ENCODE measurements at places on chromosomes 2 and 18.

GRCh38 chr18:51390702-51391101 is 193.2 kb upstream of the MEX3C start:
- no peak for DNase-seq

DNA sequence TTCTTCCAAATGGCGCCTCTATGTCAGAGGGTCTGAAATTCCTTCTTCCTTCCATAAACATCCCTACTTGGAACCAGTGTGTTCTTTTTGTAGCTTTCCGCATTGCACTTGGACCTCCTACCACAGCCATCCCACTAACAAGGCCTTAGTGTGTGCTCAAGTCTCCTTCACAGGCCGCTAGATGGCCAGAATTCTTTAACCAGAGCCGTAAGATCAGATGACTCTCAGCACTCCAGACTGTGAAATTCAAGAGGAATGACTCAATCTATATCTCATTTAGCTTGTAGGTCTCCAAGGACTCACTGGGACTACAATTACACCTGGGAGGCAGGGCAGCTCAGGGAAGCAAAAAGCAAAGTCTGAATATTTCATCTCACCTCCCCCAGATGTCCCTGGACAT is 298.9 kb downstream of the EIPR1 start:
- no peak for DNase-seq

GRCh38 chr2:201452922-201453643 is 1.5 kb downstream of the STRADB start:
- no peak for DNase-seq

GRCh38 chr2:148021886-148022285 is 995 bp downstream of the MBD5 start:
- no peak for DNase-seq

DNA sequence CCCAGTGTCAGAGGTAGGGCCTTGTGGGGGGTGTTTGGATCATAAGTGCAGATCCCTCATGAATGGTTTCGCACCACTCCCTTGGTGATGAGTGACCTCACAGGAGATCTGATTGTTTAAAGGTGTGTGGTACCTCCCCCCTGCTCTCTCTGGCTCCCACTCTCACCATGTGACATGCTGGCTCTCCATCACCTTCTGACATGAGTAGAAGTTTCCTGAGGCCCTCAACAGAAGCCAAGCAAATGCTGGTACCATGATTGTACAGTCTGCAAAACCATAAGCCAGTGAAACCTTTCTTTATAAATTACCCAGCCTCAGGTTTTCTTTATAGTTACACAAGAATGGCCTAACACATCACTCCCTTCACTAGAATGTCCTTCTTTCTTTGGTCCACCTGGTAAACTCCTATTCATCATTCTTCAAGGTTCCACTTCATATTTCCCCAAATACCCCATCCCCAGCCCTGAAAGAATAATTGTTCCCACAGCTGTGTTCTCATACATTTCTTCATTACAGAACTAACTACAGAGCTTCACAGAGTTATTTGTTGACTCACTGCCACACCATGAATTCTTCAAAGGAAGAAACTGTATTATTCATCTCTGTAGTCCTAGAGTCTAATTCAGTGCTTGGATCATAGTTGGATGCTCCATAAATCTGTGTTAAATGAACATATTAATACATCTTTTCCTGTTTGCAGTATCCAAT is 81.2 kb upstream of the STK17B start:
- no peak for DNase-seq

DNA sequence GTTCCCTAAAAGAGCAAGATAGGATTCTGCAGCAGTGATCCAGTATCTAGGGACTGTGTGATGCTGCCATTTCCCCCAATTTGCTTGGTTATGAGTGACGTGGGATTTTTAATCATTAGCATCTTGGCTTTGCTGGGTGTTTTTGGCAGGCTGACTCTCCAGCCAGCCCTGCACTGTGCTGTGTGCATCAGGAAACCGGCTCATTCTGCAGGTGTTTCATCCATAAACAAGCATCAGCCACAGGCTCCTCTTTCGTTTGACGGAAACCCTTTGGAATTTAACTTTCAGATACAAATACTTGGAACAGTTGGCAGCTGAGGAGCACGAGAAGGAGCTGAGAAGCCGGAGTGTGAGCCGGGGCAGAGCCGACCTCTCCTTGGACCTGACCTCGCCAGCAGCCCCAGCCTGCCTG is 135.9 kb downstream of the TPGS2 start:
- no peak for DNase-seq

- no peak for DNase-seq
These were observed 107.6 kb upstream of the MSH6 start for GRCh38 chr2:47675196-47675825.

- DNase-seq = no peak
These were observed 37.6 kb downstream of the RND3 start for GRCh38 chr2:150449856-150450255.

GRCh38 chr2:53467467-53468180 is 300.0 kb upstream of the CHAC2 start:
- no peak for DNase-seq

DNA sequence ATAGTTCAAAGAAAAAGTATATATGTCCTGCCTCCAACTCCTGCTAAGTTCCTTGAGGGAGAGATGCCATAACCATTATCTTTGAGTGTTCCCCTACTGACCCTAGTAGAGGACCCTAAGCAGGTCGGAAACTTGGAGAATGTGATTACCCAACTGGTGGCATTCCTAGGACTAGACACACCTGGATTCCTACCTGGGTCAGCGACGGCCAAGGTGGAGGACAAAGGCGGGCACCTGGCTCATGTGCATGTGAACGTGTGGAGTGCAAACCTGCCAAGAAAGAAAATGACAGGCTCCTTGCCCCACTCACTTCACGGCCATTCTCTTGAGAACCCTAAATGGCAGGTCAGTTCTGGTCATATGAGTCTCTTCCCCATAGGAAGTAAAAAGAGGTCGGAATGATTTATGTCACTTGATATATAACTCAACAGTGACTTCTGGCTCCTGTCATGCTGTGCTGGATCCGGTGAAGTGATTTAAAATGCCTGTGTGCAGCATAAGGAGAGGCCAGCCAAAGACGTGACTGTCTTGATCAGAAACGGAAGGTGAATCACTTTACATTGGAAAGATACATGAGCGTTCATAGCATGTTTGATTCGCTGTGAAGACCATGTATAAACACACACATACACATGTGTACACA is 371.6 kb downstream of the EIPR1 start:
- DNase-seq = no peak

GRCh38 chr2:211898702-211899101 is 639.9 kb downstream of the ERBB4 start:
- no peak for DNase-seq

GRCh38 chr2:36389091-36389564 is 33.5 kb downstream of the CRIM1 start:
- no peak for DNase-seq

DNA sequence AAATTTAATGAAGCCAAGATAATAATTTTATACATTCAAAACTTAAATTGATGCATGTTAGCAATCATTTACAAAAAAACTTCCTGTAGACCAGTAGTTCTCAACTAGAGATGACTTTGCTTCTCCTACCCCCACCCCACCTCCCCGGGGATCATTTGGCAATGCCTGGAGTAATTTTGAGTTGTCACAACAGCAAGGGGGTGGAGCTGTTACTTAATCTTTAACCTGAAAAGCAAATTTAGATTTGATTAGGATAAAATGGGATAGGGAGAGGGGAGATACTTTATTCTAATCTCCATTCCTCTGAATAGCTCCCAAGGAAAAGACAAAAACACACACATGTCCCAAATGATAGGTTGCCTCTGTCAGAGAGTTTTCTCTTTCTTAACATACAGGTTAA is 4.2 kb downstream of the SLC40A1 start:
- DNase-seq = no peak

- DNase-seq = no peak
These were observed 288.4 kb downstream of the SOX11 start for GRCh38 chr2:5980450-5981190.

GRCh38 chr2:175156534-175156933 is 11.5 kb downstream of the ATF2 start:
- DNase-seq = no peak

GRCh38 chr18:32262092-32262491 is 72.3 kb downstream of the MEP1B start:
- DNase-seq = no peak

DNA sequence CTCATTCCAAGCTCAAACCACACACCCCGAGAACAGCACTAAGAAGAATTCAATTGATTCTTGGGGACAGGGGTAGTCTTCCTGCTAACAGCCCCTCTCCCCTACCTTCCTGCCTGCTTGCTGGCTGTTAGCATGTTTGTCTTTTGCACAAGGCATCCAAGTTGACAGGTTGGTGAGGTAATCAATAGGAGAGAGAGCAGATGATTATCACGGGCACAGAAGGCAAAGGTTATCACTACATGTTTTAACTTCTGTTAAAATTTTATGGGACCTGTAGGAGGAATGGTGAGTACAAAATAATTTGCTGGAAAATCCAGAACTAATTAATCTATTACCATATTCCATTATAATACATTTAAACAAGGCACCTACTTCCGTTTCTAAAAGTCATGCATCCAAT is 442.1 kb upstream of the TCF4 start:
- no peak for DNase-seq

DNA sequence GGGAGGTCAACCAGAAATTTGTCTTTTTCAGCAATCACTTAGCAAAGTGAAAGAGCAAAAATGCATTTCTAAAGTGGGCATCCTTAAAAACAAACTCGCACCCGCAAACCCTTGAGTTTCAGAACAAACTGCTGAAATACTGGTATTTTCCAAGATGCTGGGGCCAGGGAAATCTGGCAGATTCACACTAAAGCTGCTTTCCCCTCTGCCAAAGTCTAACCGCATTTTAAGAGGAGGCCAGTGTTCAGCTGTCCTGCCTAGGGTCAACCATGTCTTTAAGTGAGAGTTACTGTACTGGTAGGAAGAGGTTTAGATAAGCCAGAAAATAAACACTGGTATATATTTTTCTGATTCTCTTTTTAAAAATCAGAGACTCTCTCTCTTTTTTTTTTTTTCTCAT is 55.9 kb downstream of the ACVR1 start:
- DNase-seq = no peak

GRCh38 chr18:66138642-66139041 is 387.8 kb downstream of the CDH7 start:
- DNase-seq = no peak

DNA sequence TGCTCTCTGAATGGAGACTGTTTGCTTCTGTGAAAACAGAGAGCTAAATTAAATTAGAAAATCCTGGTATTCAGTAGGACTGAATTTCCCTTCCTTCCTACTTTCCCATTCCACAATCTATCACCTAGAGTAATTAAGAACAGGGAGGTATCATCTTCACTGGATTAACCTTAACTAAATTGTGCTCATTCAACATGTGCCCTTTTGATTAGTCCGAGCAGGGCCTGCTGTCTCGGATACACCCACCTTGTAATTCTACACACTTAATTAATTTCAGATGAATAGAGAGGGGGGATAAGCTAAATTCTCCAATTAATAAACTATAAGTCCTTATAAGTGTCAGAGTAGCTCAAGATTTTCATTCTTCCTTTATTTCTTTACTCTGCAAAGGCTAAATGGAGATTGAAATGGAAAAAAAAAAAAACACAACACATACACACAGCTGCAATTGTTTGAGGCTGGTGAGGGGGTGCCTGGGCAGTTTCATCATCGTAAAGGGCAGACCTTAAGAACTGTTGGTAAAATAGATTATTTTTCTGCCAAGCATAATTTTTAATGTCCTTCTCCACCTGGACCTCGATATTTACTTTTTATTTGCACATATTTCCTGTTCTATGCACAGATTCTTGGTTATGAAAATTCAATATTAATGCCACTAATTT is 157.1 kb upstream of the SIX2 start:
- DNase-seq = no peak

DNA sequence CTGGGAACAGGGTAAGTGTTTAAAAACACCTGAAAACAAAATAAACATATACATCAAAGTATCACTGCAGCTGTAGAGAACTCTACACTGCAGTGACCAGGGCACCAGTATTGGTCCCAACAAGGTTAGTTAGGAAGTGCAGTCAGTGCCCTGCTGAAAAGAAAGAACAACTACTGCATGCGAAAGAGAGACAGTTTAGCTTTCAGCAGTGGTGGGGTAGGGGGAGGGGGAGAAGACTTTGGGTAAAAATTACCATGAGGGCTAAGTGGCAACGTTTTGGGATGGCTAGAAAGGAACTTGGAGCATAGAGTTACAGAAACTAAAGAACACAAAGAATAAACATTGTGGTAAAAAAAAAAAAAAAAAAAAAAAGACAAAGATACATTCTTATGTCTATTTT is 112.1 kb downstream of the UPP2 start:
- no peak for DNase-seq

- no peak for DNase-seq
These were observed 133.4 kb upstream of the ALPP start for GRCh38 chr2:232245111-232245510.

DNA sequence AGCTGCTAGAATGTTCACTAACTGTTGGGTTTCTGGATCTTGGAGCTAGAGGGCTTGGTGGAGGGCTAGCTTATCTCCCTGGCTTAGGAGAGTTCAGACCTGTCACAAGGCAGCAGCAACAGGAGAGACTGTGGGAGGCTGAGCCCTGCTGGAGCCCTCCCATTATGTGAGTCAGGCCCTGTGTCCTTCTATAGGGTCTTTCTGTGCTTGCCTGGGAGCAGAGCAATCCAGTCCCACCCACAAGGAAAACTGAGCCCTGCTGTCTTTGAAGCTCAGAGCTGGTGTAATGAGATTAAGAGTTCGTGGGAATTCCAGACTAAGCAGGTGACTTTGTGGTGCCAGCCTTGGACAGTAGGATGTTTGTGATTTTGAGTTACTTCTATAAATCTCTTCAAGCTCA is 249.0 kb downstream of the TTC32 start:
- DNase-seq = no peak

DNA sequence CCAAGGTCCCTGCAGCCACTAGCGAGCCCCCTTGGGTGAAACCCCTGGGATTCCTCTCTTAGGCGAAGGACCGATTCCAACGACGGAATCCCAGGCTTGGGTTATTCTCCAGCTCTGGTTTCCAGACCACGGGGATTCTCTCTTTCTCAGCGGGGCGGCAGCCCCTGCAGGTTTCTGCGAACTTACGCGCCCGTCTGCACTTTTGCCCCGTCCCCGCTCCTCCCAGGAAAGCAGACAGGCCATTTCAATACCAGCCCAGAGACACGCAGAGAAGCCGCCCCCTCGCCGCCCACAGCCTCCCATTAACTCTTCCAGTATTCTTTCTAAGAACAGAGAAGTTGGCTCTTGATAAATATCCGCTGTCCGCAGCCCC is 1.2 kb downstream of the CBLN2 start:
- peak; percentile 1 for DNase-seq

- DNase-seq = no peak
These were observed 734.2 kb upstream of the SALL3 start for GRCh38 chr18:78245451-78245850.

- no peak for DNase-seq
These were observed 83.9 kb upstream of the SLC39A10 start for GRCh38 chr2:195572895-195573683.
